ENCODE measurements at places on chromosomes 2 and 18.

DNA sequence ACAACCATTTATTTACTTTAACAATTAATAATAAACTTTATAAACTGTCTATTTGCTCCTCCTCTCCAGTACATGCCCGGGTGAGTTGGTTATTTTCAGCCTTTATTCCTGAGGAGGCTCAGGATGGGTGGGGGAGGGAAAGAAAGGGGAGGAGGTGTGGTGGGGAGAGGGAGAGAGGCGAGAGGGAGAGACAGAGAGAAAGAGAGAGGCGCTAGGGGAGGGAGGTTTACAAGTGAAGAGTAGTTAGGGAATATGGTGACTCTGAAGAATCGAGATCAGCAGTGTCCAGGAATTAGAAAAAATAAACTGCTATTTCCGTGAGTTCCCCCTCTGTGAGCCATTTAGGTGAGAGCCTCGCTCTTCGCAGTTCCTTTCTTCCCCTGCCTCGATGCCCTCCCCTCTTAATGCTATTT lies 138.9 kb downstream of the MEIS1 start:
- DNase-seq: peak; percentile 48

DNA sequence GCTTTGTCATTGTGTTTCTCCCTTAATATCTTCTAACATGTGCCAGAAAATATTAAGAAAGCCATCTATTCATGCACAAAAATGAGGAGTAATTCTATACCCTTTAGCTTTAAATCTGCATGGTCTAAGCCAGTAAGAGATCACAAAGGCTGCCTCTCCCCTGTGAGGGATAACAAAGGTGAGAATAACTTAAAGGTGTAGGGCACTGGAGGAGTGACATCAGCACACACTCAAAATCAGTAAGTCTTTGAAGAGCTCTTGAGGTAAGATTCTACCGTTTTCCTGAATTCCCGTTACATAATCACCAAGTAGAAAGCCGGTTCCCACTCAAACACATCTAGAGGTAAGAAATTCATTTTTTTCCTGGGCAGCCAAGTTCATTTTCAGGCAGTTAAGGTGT lies 123.9 kb upstream of the SULT1C3 start:
- DNase-seq: no peak

DNA sequence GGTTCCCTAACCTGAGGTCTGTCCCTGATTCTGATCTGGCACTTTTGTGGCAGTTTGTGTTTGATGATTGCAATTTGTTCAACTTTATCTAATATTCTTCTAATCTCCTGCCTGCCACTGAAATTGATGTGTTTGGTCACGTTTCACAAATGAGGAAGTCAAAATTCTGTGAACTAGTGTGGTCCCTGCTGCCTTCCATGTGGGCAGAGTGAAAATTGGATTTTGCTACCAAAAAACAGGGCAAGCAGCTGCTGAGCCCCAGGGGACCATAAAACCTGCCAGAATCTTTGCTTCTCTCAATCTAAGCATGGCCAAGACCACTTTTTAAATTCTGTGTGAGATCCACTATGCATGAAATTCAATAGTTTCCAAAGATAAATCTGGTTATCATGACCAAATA lies 195.5 kb upstream of the CYRIA start:
- no peak for DNase-seq

DNA sequence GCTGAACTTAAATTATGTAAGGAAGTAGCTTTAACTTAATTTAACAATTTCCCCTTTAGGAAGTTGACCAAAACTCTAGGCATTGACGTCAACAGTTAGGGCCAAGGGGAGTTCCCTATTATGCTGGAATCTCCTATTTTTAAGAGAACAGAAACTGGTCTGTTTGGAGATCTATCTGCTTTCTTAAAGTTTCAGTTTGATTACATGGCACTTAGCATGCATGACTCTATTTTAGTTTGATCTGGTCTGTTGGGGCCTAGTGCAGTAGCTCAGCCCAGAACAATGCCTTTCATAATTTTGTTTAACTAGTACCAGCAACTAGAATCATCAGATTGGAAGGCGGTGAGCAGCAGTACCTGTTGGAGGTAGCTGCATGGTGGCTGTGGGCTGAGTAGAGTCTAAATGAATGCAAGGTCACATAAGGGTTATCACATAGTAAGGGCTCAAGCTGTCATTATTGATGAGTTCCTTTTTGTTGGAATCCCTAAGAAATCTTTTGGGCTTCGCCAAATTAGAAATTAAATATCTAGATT lies 60.5 kb upstream of the ZNG1B start:
- DNase-seq: no peak

DNA sequence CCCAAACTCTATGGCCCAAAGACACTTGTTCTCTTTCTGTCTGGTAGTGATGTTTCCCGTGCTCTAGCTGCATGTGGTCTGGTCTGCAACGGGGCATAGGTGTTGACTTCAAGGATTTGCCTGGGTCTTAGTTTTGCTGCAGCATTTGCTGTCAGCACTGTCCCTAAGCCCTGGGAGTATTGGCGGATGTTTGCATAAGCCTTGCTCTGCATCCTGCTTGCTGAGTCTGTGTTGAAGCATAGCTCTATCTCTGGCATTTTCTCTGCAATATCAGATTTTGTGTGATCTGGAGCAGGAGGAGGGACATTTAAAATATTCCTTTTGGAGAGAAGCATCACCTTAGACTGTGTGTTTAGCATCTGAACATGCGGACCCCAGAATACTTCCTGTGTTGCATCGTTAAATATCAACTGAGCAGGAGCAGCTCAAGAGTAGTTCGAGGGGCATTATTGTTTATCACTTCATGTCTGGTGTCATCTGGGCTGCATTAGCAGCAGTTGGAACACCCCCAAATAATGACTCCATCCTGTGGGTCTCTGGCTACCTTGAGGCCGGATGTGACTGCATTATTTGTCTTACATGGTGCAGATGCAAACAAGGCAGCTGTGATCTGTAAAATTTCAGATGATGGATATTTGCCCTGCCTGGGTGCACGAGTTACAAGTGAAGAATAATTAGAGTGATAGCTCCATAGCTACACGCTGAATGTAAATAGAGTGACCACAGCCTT lies 231.7 kb downstream of the TRIB2 start:
- no peak for DNase-seq

GRCh38 chr2:216002101-216002678 lies 11.2 kb downstream of the MREG start:
- DNase-seq: no peak

- DNase-seq: peak; percentile 100
Observed at GRCh38 chr2:74991977-74992376, 33.5 kb downstream of the POLE4 start.

DNA sequence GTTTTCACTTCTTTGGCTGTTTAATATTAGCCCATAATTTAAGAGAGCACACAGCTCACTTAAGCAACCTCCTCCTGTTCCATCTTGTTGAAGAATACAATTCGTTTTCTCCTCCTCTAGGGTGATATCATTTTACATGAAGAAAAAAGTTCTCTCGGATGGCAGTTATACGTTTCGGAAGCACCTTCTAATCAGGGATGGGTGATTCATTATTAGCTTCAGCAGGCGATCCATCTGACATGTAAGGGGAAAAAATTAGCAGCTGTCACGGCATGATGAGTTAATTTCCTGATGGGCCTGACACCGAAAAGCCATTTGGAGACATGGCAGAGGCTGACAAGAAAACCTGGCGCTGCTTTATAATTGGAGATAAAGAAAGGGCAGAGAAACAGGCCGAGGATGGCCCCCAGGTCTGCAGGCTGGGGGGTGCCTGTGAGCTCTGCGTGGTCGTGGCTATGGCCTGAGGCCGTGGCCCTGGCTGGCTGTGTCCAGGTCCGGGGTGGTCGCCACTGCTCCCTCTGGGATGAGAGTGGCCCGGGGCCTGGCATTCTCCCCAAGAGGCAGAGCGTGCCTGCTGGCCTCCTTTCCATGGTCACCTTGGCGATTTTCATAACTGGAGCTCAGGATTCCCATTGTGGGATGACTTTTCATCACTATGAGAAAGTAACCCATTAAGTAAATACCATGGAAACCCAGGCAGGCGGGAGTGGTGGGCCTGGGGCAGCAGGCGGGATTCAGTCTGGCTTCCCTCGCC lies 140.1 kb downstream of the PTGR3 start:
- no peak for DNase-seq

DNA sequence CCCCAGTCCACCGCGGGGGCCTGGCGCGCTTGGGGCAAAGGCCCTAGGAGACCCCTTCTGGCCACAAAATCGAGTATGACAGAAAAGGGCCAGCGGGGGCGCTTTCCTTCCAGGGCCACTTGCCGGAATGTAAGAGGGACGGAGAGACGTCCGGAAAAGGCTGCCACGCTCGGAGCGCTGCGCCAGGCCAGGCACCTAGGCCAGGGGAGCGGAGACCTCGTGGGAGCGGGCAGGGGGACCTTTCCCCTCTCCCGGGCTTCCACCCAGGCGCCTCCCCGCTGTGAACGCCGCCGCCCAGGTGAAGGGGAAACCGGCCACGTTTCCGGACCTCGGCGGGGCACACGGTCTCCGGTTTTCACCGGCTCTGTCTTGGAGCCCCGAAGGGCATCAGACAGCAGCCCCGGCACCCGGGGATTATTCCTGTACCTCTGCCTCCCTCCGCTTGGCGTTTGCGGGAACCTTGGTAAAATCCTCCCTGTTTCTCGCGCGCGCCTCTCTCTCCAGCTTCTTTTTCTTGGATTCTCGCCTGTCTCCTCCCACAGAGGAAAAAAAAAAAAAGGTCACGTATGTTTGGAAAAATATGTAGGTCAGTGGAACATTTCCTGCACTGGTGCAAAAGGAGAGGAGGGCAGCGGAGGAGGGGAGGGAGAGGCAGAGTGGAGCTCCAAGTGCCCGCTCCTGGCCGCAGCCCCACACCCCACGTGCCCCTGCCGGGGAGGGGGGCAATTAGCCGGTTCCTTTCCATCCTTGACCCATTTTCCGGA lies 1.2 kb upstream of the NPAS2 start:
- DNase-seq: peak; percentile 93

DNA sequence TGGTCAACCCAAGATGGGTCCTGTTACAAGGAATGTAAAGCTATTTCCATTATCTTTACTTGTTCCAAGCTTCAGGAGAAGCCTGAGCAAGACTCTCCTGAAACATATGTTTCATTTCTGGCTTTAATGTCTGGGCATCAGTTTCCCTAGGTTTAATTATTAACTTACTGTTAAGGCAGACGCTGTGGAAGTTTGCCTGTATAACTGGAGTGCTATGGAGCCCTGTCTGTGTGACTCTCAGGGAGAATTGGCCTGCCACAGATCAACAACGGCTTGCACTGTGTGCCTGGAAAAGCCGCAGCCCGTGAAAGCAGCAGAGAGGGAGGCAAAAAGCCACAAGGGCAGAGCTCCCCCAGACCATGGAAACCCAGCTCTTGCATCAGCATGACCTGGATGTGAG lies 22.1 kb upstream of the LONRF2 start:
- no peak for DNase-seq

DNA sequence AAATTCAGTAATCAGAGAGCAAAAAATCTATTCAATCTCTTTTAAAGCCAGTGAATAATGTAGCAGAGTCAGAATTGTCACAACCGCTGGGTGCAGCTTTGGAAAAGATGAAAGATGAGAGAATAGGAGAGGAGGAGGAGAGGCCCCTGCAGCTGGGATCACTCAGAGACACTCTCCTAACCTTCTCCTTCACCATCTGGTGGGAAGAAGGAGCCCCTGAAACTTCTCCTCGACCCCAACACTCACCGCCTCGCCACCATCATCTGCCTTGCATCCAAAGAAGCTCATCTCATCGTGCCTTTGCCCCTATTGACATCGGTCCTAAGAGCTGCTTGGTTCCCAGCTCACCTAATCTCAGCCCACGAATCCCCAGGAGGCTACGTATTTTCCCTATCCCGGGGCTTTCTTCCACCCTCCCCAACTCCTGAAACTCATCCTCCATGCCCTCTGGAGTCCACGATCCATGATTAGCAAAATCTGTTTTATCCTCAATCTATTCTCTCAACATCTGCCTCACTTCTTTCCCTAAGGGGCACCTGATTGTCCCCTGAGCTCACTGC lies 58.5 kb downstream of the PKDCC start:
- no peak for DNase-seq

DNA sequence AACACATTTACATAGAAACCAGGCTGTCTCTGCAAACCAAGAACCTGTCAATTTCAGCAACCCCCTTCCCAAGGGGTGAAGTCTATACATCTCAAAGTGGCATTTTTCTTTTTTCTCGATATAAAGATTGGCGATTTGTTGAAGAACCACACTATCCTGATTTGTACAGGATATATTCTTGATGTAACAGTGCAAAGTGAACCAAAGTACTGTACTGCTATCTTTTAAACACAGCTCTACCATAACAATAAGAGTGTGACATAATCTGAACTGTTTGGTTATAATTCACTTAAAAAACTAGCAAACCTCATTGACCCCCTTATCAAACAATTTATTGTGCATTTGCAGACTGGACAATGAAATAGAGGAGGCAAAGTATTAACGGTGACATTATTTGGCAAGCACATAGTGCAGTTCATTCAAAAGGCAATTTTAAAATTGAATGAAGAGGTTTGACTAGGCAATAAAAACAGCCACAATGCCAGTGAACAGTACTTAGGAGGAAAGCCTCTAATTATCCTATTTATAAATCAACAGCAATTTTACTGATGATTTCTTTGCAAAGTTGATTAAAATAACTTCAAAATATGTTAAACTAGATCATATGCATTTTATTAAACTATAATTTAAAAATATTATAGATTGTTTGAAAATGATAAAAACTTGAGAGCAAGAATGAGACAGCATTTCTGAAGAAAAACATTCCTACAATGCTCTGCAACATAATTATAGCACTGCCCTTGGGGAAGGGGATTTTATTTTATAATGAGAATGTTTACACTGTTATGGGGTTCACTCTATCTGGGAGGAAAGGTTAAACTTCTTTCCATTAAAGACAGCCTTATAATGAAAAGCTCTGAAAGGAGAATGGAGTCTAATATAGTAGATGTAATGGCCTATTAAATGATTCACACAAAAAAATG lies 440.9 kb downstream of the ZEB2 start:
- DNase-seq: no peak

DNA sequence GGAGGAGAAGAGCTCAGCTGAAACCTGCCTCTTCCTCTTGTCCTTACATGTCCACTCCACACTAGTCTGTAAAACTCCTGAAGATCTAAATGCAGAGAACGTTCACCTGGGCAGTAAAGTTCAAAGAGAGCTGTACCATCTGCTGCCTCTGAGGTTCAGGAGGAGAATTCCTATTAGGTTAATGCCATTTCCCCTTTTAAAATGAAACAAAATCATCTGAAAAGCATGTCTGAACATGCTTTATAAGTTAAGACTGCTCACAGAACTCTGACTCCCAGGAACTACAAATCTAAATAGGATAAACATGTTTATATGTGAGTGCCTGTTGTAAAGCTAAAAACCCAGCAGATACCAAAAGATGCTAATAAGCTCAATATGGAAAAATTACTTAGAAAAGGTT lies 164.4 kb downstream of the AFF3 start:
- no peak for DNase-seq

DNA sequence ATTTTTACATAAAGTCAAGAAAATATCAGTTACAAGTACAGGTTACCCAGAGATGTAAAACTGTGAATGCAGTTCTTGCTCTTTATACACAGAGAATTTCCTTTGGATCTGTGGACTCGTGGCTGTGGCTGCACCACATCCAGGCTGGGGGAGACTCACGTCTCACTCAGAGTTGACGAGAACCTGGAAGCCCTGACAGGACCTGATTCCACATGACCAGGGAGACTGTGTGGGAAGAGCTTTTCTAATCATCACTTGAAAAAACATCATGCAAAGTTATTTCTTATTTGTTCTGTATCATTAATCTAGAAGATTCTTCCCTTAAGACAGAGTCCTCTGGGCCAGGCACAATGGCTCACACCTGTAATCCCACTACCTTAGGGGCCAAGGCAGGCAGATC lies 1159.0 kb downstream of the RPIA start:
- no peak for DNase-seq
